Stimulated activated CD4-positive, alpha-beta T cell treated with anti-CD3 and anti-CD28 coated beads, Interleukin-12 subunit alpha, Interleukin-12 subunit beta, amount 100 ng/mL, for 4 hours (primary cell): ENCODE measurements at places on chromosomes 16 and 17.

DNA sequence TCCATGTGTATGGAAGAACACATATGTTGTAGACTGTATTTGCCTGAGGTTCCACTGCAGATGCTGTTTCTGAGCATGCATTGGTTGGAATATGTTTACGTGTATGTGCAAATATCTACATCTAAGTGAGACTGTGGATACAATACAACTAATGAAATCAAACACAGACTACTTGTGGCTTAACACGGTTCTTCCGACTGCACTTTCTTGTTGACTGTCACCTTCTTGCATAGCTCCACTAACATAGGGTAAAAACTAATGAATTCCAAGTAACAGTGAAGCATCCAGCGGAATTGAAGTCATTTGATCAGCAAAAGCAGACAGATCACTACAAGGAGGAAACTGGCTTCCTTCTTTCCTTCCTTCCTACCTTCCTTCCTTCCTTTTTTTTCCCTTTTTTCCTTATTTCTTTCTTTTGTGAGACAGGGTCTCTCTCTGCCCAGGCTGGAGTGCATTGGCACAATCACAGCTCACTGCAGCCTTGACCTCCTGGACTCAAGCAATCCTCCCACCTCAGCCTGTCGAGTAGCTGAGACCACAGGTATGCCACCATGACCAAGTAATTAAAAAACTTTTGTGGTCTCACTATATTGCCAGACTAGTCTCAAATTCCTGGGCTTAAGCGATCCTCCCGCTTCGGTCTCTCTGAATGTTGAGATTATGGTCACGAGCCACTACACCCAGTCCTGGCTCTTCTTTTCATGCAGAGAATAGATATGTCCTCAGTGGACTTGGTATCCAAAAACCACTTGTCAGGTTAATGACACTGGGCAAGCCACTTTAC lies 22.0 kb upstream of the CCL1 start:
- no peak for DNase-seq

DNA sequence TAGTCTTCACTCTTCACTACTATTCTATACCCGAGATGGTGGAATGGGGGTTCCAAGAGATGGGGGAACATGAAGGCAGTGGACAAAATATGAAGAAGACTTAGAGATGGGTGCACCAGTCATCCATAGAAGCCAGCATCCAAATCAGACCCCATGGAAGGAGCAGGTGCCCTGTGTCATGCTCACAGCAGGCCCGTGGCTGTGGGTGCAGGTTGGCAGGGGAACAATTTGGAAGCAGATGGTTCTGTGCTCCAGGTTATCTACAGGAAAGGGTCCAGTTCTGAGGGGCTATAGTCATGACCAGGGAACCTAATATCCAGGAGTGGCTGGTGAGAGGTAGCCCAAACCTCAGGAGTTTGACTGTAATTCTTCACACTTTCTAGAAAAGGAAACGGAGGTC lies 9.6 kb upstream of the LPCAT2 start:
- no peak for DNase-seq

- DNase-seq: no peak
Measured at GRCh38 chr16:79132701-79133100, 467.8 kb downstream of the MAF start.

GRCh38 chr17:74987909-74988711 lies 678 bp downstream of the CDR2L start:
- DNase-seq: peak; percentile 17

DNA sequence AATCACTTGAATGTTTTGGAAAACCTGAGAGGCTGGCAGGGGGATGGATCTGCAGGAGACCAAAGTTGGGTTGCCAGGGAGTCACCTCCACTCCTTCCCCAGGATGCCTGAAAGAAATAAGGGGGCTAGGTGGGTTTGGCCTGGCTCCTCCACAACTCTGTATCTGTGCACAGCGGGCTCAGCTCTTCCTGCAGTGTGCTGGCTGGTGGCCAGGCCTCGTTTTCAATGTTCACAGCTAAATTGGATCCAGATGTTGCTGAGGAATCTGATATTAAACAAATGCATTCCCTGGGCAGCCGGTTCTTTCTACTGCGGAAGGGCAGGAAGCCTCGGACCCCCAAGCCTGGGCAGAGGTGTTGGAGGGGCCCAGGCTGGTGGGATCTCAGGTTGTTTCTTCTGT lies 106.2 kb downstream of the N4BP1 start:
- no peak for DNase-seq

DNA sequence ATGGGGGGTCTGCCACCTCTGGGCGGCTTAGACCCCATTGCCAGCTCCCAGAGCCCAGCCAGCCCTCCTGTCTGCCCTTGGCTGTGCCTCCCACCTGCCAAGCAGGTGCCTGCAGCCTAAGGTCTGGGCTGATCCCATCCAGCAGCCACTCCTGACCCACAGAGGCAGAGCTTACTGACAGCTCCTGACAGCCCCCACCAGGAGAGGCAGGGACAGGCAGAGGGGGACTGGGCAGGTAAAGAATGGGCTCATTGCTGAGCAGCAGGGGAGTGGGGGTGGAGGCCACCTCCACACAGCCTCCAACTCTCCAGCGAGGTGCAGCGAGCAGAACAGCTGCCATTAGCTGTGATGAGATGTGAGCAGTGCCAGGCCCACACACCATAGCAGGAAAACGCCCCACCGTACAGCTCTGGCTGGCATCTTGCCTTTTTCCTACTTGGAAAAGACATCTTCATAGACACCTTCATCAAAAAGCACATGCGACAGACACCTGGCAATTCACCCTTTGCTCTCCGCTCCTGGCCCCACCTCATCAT lies 164.4 kb downstream of the C16orf78 start:
- DNase-seq: no peak

GRCh38 chr16:54402270-54402669 lies 115.7 kb upstream of the IRX3 start:
- DNase-seq: no peak

DNA sequence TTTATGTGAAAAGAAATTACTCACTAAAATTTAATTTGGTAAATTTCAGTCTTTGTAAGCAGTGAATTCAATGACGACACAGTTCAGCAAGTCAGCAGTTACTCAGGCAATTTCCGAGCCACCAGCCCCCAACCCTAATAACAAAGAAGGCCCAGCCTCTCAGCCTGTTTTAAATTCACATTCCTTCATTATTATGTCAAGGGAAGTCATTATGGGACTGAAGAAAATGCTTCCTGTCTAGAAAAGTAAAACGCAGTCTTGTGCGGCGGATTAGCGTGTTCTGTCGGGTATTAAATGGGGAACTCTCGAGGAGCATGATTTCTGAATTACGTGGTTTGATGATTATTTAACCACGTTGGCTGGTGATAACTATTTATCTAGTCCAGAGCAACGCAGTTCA lies 177.6 kb downstream of the AIPL1 start:
- DNase-seq: no peak

GRCh38 chr17:78206298-78206697 lies 7.8 kb upstream of the BIRC5 start:
- no peak for DNase-seq

DNA sequence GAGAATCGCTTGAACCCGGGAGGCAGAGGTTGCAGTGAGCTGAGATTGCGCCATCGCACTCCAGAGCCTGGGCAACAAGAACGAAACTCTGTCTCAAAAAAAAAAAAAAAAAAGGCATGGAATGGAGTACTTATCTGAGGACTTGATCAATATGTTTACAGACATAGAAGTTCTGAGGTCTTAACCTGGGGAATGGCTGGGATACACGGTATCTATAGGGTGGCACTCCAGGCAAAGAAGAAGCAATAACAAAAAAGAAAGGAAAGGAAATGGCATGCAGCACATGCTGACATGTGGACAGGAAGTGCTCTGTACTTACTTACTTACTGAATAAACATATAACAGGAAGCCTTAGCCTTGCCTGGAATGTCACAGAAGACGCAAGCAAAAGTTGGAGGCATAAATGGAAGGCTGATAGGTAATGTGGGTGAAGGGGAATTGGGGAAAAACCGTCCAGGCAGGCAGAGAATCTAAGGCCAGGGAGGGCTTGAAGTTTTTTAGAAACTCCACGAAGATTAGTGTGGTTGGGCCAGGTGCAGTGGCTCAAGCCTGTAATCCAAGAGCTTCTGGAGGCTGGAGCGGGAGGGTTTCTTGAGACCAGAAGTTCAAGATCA lies 10.1 kb upstream of the SPOP start:
- DNase-seq: no peak

- no peak for DNase-seq
Measured at GRCh38 chr17:44253006-44253405, 14.9 kb downstream of the SLC4A1 start.

DNA sequence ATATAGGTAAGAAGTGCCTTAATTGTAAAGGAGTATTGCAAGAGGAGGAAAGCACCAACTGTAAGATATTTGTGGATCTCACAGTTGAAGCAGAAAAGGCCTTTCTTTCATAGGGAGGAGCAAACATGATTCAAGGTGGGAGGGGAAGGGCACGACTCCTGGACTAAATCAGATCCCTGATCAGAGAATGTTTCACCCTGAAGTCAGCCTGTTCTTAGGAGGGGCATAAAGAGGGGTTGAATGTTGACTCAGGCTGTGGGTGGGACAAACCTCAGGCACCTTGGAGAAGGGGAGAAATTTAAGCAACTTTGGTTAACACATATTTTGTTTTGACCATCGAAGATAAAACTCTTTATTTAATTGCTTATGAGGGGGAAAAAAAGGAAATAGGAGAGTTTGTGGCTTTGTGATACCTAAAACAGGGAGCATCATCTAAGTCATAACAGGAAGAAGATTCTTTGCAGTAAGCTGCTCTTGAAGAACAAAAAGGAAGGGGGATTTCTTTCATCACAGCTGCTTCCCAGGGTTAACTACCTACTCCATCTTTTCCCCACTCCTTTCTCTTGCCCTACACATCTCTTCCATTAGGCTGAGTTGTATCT lies 158.6 kb upstream of the ZNF267 start:
- no peak for DNase-seq

DNA sequence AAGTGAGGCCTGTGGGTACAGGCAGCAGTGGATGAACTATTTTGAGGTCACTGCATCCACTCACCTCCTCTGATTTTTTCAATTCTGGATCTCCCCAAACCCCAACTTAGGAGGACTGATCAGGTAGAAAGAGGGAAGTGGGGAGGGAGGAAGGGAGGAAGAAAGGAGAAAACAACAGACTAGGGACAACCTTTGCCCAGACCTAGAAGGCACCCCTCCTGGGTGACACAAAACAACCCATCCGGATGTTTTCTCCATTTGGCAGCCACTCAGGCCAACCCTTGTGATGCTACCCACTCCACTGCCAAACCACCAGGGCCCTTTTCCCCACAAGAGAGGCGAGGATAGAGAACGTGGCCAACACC lies 2.7 kb downstream of the ORMDL3 start:
- no peak for DNase-seq

DNA sequence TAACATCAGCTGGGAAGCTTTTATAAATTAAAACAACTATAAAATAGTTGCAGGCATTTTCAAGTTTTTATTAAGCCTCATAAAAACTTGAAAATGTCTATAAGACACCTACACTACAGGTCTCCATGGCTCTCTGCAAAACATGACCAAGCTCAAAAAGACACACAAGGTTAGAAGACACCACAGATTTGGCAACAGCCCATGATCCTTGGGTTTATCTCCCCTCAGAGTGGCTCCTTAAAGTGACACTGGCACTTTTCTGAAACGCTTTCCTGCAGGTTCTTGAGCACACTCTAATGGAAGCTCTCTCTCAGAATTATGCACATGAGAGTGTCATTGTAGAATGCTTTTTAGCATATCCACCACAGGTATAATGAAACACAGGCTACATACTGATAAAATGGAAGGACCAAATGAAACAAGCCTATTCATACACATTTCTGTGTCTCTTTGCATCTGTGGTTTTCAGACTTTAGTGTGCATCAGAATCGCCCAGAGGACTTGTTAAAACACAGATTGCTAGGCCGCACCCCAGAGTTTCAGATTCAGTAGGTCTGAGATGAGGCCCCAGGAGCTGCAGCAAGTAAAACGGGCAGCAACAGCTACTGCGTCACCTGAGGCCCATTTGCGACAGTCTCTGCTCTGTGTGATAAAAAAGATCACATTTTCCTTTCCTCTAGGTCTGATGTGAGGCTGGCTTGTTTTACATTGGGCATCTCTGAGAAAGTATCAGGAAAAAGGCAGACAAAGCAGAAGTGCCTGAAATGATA lies 75.0 kb upstream of the WSB1 start:
- no peak for DNase-seq

GRCh38 chr16:75207831-75208230 lies 870 bp upstream of the CTRB2 start:
- no peak for DNase-seq

- no peak for DNase-seq
Measured at GRCh38 chr17:38512473-38513058, 84.3 kb downstream of the ARHGAP23 start.

- no peak for DNase-seq
Measured at GRCh38 chr16:54976651-54977200, 46.1 kb downstream of the IRX5 start.

DNA sequence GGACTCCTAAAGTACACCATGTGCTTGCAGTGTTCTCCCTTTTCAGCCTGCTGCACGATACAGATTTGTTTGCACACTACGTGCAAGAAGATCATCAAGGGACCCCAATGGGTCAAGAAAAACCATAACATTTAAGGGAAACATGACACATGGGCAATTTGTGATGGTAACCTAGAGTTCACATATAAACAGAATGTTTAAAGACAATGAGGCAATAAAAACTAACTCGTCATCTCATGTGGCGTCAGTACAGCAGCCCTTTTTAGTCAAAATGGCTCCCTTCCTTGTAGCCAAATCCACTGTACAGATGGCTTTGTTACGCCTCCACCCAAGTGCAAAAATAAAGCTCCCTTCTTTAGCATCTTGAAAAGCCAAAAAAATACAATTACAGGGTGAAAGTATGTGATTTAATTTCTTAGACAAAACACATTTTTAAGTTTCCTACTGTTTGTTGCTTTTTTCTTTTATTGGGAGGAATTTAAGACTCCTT lies 173.7 kb downstream of the CDK5R1 start:
- no peak for DNase-seq

DNA sequence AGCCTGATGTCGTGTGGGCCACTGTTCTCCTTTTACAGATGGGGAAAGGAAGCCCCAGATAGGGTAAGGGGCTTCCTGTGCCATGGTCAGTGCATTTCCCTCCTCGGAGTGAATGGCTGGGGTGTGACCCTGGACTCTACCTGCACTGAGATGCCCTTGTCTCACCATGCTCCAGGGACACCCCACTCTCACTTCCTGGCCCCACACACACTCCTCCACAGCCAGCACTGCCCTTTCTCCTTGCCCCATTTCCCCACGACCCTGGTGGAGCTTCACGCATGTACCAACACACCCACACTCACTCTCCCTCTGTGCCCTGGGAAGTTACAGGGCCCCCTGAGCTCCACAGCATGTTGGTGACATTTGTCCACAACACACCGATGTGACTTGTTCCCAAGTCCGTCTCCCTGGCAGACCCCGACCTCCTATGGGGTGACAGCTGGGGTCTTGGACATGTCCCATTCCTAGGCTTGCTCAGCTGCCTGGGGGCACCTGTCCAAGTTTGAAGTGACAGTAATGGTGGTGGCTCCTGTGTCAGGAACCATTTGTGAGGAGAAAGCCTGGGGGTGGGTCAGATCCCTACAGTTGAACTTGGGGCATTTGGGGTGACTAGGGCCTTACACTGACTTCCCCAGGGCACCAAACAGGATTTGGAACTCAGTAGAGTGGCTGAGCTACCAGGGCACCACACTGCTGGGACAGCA lies 47.4 kb downstream of the PECAM1 start:
- DNase-seq: no peak

- no peak for DNase-seq
Measured at GRCh38 chr17:8836821-8837562, 30.5 kb downstream of the PIK3R6 start.

- no peak for DNase-seq
Measured at GRCh38 chr16:71408536-71408935, 33.3 kb downstream of the TLE7 start.
